ENCODE measurements at places on chromosomes 12 and 14. TPM values are rescaled to one million over a fixed set of nuclear protein-coding genes. Genes with fewer than 3 reads are reported as not detected.

DNA sequence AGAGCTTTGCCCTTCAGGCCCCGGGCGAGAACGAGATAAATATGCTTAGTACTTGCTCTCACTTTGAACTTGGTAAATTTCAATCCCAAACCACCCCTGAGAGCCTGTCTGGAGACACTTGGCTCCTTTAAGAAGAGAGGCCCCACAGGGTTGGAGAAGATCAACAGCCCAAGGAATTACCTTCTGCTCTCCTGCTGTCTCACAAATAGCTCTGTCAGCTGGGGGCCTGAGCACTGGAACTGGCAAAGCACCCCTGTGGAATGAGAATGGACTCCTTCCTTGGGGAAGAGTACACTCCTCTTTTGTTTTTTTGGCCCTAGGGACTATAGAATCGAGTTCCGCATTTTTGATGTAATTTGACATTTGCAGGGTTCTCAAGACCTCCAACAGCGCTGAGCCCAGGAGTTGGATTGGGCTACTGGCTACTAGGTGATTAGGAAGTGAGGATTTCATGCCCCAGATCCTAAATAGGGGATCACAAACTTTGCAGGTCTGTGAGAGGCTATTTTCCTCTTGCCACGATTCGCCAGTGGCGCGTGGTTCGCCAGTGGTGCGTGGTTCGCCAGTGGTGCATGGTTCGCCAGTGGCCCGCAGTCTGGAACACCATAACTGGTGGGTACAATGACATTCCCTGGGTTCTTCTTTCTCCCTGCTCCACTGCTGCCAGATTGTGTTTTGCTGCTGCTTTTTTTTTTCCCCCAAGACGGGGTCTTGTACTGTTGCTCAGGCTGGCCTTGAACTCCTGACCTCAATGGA, 17.8 kb upstream of the MEG3 start:
- DNase-seq, result peak; percentile 16

GRCh38 chr12:2161473-2161872, 108.7 kb downstream of the CACNA1C start:
- DNase-seq, result peak; percentile 82

- DNase-seq, result peak; percentile 57
Observed at GRCh38 chr12:49017891-49018260, 700 bp downstream of the PRKAG1 start.

Gene KRT80
- total RNA-seq, result 0.47 TPM

Gene KRT85
- total RNA-seq, result not detected

Gene CBLN3
- 1.0 TPM for total RNA-seq

Gene CCDC85C
- total RNA-seq, result 45.4 TPM
